Mononuclear cell (primary cell): ENCODE measurements at places on chromosomes 7 and 10. TPM values are rescaled to one million over a fixed set of nuclear protein-coding genes. Genes with fewer than 3 reads are reported as not detected.

The KCNIP2 gene
- 4.1 TPM for total RNA-seq

The ADRB1 gene
- total RNA-seq: 2.4 TPM

The CD36 gene
- total RNA-seq: 364 TPM

The FAM185A gene
- 4.1 TPM for total RNA-seq

The PIP gene
- total RNA-seq: not detected

The CNPY1 gene
- total RNA-seq: not detected

The CACNB2 gene
- not detected for total RNA-seq

The TMEM26 gene
- not detected for total RNA-seq

The ZP3 gene
- total RNA-seq: 1.7 TPM

The ZNF37A gene
- 9.1 TPM for total RNA-seq

The TDRD1 gene
- 0.10 TPM for total RNA-seq

The TMEM106B gene
- total RNA-seq: 31.2 TPM

The CBX3 gene
- total RNA-seq: 135 TPM

The ARHGAP22 gene
- total RNA-seq: 1.2 TPM

The KCNH2 gene
- total RNA-seq: 0.94 TPM

The WNT8B gene
- not detected for total RNA-seq

The ANXA11 gene
- total RNA-seq: 61.6 TPM

The HHEX gene
- total RNA-seq: 30.3 TPM

The SPOCK2 gene
- 488 TPM for total RNA-seq

The RNF32 gene
- 0.10 TPM for total RNA-seq

The NKX2-3 gene
- not detected for total RNA-seq

The CRHR2 gene
- not detected for total RNA-seq

The DTX2 gene
- total RNA-seq: 6.4 TPM

The SLC37A3 gene
- 33.2 TPM for total RNA-seq

The FANK1 gene
- 0.21 TPM for total RNA-seq

The ANKRD2 gene
- not detected for total RNA-seq

The MIOS gene
- total RNA-seq: 78.3 TPM

The FAM241B gene
- not detected for total RNA-seq

The CCDC172 gene
- total RNA-seq: not detected

The ADAM8 gene
- total RNA-seq: 84.9 TPM

The IDI2 gene
- total RNA-seq: not detected

The CSGALNACT2 gene
- total RNA-seq: 68.8 TPM
